ENCODE measurements at places on chromosomes 1 and 21. TPM values are rescaled to one million over a fixed set of nuclear protein-coding genes. Genes with fewer than 3 reads are reported as not detected.

TSPEAR gene
- not detected for total RNA-seq

GRCh38 chr21:37183749-37184148 lies 83.4 kb downstream of the VPS26C start:
- DNase-seq = no peak

DNA sequence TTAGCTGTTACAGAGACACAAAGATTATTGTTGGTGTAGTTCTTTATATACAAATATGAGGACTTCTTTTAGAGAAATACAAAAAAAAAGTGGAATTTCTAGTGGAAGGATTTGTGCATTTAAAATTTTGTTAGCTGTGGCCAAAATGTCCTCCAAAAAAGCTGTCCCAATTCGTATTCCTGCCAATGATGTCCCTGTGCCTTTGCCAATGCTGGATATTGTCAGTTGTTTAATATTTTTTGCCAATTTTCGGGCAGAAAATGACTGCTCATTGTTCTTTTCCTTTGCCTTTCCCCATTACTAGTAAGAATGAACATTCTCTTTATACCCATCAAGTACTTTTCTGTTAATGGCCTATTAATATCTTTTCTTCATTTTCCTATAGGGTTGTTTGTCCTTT lies 110.0 kb upstream of the HOOK1 start:
- DNase-seq = no peak

GRCh38 chr1:95407886-95408291 lies 173.9 kb downstream of the RWDD3 start:
- no peak for DNase-seq
